ENCODE measurements at places on chromosomes 3 and 15. TPM values are rescaled to one million over a fixed set of nuclear protein-coding genes. Genes with fewer than 3 reads are reported as not detected.

SAXO2 gene
- 0.79 TPM for total RNA-seq

LRRC15 gene
- total RNA-seq, result not detected

GRCh38 chr3:184005941-184006507, 11.7 kb downstream of the ABCC5 start:
- DNase-seq, result peak; percentile 67

DNA sequence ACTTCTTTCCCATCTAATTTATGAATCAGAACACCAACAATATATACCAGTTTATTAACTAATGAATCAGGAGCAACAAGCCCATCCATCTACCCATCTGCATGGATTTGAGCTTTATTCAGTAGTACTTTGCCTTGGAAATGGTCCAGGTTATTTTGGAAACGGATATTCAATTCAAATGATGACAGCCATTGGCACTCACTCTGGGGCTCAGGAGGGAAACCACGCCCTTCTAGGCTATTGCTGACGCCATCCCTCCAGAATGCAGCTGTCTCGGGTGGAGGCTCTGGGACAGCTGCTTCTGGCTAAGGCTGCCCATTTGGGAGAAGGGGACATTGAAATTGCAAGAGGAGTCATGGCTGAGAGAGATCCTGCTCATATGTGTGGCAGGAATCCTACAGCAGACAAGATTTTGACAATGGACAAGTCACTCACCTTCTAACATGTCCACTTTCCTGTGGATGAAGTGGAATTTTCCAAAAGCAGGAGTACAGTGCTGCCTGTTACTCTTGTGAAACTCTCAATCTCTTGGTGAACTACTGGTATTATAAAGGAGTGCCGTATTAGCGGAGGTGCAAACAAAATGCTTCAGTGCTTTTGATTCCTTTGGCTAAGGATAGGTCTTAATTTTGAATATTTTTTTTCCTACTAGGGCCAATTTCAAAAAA, 29.3 kb upstream of the TRAK1 start:
- DNase-seq, result no peak

- no peak for DNase-seq
Observed at GRCh38 chr3:121072133-121072532, 164.1 kb downstream of the STXBP5L start.

- DNase-seq, result no peak
Observed at GRCh38 chr3:118485693-118486092, 549.0 kb downstream of the IGSF11 start.

GRCh38 chr3:190546881-190547510, 33.1 kb downstream of the IL1RAP start:
- no peak for DNase-seq

GRCh38 chr15:92161039-92161670, 232.5 kb upstream of the ST8SIA2 start:
- DNase-seq, result no peak

KCNMB3 gene
- total RNA-seq, result 1.9 TPM

ANKRD63 gene
- total RNA-seq, result not detected

DNA sequence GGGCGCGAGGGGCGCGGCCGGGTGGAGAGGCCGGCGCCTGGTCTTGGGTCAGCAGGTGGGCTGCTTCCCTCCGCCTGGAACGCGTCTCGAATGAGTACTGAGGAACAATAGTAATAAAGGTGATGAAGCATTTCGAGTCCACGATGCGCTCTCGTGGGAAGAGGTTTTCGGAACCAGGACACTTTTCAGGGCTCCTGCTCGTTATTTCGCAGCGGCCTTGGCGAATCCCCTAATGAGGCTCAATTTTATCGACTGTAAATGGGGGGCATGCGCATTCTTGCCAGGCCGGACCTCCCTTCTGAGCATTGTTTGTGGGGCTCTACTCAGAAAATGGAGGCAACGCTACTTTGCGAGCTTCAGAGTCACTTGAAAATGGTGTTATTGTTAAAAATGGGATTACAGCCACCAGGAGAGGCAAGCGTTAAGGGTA, 1.2 kb downstream of the NR2C2 start:
- no peak for DNase-seq

- no peak for DNase-seq
Observed at GRCh38 chr3:9059489-9060400, 96.5 kb upstream of the RAD18 start.

MESP2 gene
- total RNA-seq, result 0.29 TPM

- DNase-seq, result no peak
Observed at GRCh38 chr15:99631255-99631654, 65.5 kb downstream of the MEF2A start.

DNA sequence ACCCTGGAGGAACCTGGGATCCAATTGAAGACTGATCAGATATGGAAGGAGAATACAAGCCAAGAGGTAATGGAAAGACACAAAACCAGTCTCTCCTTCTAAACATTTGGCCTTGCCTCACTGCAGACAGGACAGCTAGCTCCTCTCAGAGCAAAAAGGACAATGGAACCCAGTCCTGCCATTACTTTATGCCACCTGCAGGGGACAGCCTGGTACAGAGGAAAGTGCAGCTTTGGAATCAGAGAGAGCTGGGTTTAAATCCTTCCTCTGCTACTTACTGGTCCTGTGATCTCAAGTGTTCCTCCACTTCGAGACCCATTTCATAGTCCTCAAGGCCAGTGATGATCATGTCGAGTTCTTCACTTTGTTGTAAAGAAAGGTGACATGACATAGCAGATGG, 159.4 kb upstream of the SMAD3 start:
- DNase-seq, result no peak

FEZF2 gene
- not detected for total RNA-seq

GRCh38 chr15:50876989-50877360, 31.5 kb upstream of the AP4E1 start:
- no peak for DNase-seq

- no peak for DNase-seq
Observed at GRCh38 chr3:25033407-25034029, 394.5 kb upstream of the RARB start.

- DNase-seq, result no peak
Observed at GRCh38 chr15:31497838-31498237, 171.2 kb downstream of the KLF13 start.

DNA sequence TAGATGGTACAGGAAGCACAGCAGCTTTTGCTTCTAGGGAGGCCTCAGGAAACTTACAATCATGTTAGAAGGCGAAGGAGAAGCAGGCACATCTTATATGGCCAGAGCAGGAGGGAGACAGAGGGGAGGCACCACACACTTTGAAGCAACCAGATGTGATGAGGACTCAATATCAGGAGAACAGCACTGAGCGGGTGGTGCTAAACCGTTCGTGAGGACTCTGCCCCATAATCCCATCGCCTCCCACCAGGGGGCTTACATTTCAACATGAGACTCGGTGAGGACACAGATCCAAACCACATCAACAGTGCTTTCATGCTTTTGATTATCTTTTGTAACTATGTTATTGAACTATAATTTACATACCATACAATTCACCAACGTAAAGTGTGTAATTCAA, 7.6 kb upstream of the TMEM44 start:
- no peak for DNase-seq

CKMT1A gene
- total RNA-seq, result 6.5 TPM

GRCh38 chr3:123072152-123072551, 5.3 kb downstream of the PDIA5 start:
- no peak for DNase-seq

DNA sequence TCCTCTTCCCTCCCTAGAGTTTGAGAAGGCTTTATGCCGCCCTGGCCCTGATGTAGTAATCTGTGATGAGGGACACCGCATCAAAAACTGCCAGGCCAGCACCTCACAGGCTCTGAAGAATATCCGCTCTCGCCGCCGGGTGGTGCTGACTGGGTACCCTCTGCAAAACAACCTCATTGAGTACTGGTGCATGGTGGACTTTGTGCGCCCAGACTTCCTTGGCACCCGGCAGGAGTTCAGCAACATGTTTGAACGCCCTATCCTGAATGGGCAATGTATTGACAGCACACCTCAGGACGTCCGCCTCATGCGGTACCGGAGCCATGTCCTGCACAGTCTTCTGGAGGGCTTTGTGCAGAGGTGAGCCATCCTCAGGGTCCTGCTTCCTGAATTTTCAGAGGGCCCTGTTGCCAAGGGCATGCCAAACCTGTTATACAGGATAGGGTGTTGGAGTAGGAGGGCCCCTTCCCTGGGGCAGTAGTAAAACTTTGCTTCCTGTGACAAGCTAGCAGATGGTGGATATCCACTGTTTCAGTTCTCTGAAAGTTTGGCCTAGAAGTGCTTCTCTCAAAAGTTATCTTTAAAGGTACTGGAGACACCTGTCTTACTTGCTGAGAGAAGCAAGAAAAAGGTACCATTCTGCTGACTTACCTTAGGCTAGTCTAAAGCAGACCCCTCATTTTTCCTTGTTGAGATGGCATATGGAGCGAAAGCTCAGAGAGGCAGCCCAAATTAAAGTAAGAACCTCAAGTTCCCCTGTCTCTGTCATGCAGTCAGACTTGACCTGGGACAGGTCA, 33.7 kb upstream of the TEX264 start:
- no peak for DNase-seq

DNA sequence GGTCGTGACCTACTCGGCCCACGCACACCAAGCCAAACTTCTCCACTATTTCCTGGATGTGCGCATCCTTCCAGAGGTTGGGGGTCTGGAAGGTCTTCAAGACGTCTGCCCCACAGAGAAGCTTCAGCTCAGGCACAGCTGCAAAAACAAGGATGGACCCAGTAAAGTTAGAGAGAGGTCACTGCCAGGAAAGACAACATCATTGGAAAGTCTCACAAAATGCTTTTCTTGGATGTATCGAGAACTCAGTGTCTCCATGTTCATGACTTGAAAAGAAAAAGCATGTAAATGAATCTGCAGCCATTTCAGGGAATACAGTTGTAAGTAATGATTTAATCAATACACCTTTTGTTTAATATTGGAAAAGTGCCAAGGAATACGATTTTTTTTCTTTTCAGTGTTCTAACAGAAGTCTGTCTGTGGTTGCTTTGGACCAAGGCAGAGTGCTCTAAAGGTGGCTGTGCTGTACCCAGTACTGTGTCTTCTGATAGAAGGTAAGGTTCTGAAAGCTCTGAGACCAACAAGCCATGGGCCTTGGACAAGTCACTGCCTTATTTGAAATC, 21.8 kb upstream of the RBP1 start:
- no peak for DNase-seq

DNA sequence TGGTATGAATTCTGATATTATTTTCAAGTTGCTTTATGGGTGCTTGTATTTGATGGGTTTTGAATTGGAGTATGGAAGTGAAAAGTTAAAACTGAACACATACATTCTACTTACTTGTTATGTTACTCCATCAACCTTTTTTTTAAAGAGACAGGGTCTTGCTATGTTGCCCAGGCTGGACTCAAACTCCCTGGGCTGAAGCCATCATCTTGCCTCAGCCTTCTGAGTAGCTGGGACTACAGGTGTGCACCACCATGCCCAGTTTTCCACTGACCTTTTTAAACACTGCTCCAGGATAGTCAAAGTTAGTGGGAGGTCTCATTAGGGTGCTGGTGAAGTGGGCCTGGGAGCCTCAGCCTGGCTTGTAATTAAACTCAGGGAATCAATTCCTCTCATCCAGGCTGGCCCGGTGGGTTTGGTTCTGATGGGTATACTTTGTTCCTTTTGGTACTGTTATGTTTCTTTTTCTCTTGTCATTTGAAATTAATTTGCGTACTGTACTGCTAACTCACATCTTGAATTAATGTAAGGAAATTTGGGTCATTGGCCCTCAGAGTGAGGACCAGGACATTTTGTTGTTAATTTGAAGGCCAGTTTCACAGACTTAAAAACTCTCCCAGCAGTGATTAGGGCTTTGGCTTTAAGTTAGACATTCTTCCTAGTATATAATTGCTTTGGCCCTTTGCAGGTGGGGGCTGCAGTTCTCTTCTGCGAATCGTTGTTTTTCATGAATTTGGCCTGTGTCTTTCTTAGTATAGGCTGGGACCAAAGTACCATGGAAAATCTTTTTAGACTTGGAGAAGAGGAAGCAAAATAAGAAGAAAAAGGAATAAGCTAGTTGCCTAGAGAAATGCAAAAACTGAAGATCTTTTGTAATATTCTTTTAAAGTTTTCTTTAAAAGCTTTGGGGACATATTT, 66.9 kb downstream of the FNDC3B start:
- DNase-seq, result no peak

LDHAL6B gene
- total RNA-seq, result not detected

DNA sequence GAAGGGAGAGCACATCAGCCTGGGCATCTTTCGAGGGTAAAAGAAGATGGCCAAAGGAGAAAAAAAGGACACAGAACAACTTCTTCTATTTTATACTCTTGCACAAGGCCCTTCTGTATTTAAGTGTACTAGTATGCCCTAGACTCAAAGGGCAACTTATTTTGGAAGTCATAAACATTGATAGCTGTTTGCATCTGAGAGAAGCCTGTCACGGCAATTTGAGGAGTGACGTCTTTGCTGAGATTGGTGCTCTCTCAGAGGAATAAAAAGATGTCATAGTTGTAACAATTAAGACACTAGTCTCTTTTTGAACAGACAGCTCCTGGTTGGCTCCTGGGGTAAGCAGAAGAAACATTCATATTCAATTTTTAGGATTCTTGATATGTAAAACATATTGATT, 260.4 kb upstream of the TTC14 start:
- no peak for DNase-seq

Data from kidney epithelial cell (primary cell).